NCI-H187 (cell line): ENCODE measurements at places on chromosomes 1 and 21.

GRCh38 chr1:166999075-166999474, 10.0 kb downstream of the MAEL start:
- DNase-seq, result no peak

- no peak for DNase-seq
Observed at GRCh38 chr1:113876176-113876575, 4.7 kb upstream of the PTPN22 start.

GRCh38 chr1:214854126-214854875, 228.2 kb upstream of the KCNK2 start:
- DNase-seq, result no peak

DNA sequence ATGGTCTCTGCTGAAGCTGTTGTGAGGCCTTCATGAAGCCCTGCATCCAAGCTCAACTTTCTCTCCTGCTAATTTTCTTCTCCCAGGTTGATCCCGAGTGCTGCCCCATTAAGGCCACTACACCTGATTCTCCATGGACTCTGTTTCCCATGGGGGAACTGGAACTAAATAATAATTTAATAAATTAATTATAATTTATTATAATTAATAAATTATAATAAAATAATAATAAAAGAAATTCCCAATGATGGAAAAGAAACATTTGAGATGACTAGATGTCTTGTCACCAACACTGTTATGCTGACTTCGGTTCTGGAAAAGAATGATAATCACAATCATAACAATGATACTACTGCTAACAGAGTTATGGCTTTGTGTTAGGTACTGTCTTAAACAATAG, 211.2 kb upstream of the ZP4 start:
- no peak for DNase-seq

DNA sequence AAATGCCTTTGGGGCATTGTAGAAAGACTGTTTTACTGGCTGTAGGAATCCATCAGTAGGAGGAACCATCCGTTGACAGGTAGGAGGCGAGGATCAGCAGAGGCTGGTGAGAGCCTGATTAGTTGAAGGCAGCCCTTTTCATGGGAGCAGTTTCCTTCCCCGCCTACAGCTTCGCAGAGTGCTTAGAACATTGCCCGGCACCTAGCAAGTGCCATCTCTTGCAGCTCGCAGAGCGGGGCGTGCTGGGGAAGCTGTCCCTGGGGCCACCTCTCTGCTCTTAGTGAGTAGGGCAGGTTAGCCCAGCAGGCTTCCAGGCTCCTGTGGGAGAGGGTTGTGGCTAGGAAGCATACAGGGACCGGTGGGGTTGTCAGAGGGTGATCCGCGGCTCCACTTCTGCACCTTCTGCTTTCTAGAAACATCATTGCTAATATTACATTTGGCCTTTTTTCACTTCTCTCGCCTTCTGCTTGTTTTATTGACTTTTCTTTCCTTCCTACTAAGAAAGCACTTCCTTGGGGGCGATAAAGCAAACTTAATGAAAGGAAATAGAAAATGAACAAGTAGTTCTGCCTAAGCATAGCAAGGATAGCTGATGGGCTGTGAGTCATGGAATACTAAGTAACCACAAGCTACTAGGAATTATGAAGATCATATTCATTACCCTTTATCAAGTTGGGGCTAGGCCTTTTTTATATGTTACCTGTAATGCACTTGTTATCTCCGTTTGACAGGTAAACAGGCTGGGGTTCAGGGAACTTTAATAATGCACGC, 176.7 kb downstream of the GALNT2 start:
- DNase-seq, result no peak

- no peak for DNase-seq
Observed at GRCh38 chr1:59156526-59157199, 140.2 kb upstream of the FGGY start.

- DNase-seq, result no peak
Observed at GRCh38 chr21:45494851-45495680, 47.2 kb downstream of the SLC19A1 start.

- DNase-seq, result peak; percentile 49
Observed at GRCh38 chr1:66503841-66504470, 30.0 kb upstream of the SGIP1 start.

- DNase-seq, result no peak
Observed at GRCh38 chr1:203390298-203390697, 39.4 kb upstream of the FMOD start.

DNA sequence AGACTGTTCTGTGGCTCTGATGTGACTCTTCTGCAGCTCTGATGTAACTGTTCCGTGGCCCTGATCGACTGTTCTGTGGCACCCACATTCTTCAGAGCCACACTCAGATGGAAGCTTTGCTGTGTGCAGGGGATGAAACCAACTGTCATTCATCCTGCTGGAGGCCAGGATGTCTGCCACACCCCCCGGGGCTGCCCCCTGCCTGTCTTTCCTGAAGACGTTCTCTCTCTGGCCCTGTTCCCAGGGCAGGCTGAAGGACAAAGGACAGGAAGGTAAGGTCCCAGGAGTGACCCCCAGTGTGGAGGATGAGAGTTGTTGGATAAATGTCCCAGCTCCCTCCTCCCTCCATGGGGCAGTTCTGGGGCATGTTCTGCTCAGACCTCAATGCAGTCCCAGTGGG, 29.4 kb upstream of the UMODL1 start:
- DNase-seq, result no peak

DNA sequence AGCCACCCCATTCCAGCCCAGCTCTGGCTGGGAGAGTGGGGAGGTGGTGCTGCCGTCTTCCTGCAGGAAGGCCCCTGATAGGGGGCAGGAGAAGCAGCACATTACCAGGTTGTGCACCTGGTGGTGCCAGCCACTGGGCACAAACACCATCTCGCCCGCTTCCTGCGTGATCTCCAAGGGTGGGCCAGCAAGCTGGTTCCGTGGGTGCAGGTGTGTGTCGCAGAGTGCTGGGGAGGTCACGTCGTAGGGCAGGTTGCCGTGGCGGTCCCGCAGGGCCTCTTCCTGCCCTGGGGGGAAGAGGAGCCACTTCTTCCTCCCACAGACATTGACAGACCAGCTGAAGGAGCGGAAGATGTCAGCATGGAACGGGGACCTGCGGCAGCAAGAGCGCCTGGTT, 1.8 kb downstream of the JMJD4 start:
- no peak for DNase-seq

DNA sequence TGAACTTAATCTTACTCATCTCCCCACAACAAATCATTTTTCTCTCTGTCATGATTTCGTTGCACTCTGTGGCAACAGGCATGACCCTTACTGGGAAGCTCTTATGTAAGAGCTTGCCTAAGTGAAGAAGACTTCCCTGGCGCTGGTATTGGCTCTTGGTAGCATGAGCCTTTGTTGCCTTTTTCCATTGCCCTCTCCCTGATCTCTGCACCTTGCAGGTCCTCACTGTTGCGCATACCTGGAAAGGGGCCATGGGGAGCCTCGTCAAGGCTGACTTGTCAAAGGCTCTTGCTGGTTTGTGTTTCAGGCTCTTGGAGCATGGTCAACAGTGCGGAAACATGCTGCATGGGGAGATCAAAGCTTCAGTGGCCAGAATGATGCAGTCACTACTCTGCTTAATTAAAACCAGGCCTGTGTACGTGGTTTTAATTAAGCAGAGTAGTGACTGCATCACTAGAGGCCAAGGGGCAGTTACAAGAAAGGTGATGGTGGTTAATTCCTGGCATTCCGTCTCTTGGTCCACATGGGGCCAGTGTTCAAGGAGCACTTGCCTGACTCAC, 141.3 kb downstream of the SPATA46 start:
- DNase-seq, result peak; percentile 31

GRCh38 chr1:25049190-25049589, 119.1 kb upstream of the RUNX3 start:
- no peak for DNase-seq

DNA sequence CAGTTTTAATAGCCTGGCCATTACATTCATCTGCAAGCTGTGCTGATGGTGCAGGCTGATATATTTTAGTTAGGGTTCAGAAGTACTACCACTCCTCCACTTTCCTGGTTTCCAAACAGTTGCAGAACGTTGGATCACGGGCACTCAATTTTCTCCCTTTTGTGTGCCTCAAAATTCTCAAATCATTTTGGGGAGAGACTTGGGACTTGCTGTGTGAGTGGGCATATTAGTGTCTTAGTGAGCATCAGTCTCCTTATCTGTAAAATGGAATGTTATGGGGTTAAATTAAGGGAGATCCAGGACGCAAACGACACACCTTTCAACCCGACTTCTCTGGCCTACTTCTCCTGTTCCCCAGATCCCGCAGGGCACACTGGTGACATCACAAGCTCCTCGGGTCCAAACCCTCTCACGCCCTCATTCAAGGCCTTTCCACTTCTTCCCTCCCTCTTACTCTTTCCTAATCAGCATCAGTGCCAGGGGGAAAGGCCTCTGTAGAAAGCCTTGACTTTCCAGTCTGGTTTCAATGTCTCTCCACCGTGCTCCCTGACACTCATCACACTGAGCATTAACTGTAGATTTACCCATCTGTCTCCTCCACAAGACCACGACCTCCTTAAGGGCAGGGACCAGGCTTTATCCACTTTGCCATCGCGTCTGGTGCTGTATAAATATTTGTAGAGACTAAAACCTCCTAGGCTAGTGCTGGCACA, 1.2 kb downstream of the PIGP start:
- no peak for DNase-seq

DNA sequence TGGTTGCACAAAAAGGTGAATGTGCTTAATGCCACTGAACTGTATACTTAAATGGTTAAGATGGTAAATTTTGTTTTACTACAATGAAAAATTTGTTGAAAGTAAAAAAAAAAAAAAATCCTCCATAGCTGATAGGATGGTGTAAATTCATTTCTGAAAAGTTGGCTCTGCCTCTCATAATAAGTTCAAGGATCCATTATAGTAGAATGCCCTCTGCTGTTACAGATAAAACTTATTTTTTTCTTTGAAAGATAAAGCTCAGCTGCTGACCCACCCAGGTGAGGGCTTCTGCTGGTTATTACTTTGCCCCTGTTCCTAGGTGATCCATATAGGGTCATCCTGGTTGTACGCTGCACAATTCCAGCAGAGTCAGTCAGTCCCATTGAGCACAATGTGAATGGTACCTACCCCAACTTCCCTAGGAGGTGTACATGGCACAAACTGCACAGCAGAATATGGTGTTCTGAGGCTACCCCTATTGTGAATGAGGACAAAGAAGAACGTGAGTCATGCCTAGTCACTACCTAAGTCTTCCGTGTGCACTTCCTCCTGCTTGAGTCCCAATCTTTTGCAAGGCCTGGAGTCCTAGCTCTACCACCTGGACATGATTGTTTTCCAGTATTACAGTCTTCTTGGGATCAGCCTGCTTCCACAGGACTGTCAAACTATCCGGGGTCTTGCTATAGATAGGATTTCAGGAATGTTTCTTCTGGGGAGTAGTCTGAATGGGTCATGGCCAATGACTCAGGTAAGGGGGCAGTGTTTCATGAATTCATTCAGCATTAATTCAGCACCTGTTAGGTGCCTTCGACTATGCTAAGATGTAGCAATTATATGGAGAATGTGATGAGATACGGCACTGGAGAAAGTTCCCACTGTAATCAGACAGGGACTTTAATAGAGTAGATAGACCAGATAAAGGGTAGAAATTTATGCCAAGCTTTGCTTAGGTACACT, 20.8 kb upstream of the CD5L start:
- DNase-seq, result no peak

- no peak for DNase-seq
Observed at GRCh38 chr1:19620786-19621185, 23.3 kb upstream of the NBL1 start.
